ENCODE measurements at places on chromosomes 3 and 15. TPM values are rescaled to one million over a fixed set of nuclear protein-coding genes. Genes with fewer than 3 reads are reported as not detected.

GATM gene
- 5.4 TPM for total RNA-seq

SPESP1 gene
- not detected for total RNA-seq

DNA sequence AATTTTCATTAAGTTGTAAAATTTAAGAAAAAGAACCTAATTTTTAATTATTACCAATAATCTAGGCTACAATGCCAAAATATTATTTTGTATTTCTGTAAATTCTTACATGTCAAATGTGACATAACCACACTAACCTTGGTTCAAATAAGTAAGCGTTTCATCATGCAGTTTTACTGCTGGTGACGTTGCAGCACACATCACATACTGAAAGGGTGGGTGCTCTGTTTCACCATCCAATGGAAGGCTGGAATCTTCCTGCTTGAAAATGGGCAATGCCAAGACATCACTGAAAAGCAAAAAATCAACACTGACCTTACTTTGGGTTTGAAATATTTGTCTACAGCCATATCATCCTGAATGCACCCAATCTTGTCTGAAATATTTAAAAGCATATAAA is 14.8 kb downstream of the UBP1 start:
- DNase-seq: no peak
- H3K27me3 ChIP-seq: no peaks in the 10 kb centered on the region
- H3K4me3 ChIP-seq: no peak overlapping the region
- peaks cover 4% of the 10 kb centered on the region for H3K36me3 ChIP-seq

TMEM266 gene
- total RNA-seq: 0.36 TPM

GOLGA6L22 gene
- not detected for total RNA-seq

ZNF385D gene
- 7.8 TPM for total RNA-seq

MYO5C gene
- total RNA-seq: 4.5 TPM

AHSG gene
- not detected for total RNA-seq

GRCh38 chr3:100637197-100637631 is 27.8 kb downstream of the ADGRG7 start:
- no peaks in the 10 kb centered on the region for H3K36me3 ChIP-seq
- H3K4me1 ChIP-seq: no peaks in the 10 kb centered on the region
- no peak overlapping the region for H3K4me3 ChIP-seq

DNA sequence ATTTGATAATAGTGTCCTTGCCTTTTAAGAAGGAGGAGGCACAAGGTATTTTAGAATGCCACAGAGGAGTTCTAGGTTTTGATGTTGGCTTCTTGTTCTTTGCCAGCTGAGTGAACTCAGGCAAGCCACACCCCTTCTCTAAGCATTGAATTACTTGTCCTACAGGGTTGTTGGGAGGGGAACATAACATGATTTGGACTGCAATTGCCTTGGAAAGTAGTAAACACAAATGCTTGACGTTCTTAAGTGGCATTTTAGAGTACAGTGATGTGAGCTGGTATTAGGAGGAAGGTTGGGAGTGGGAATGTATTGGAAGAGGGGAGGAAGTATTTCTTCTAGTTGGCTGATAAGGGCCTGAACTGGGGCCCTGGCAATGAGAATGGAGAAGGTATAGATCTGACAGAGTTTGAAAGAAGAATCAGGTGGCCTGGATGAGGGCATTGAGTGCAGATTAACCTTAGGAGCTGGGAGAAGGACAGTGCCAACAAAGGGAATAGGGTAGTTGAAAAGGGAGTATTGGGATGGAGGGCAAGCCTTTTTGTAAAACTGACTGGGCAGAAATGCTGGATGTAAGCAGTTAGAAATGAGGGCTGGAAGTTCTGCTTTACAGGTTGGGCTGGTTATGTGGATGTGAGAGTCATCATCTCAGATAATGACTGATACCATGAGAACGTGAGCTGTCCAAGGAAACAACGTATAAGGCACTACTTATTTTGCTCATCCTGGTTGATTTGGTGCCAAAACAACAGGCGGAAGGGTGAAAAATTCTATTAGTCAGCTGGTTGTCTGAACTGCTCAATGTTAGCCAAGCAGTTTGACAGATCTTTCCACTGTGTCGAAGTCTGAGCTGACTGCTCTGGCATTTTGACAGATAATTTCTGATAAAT is 16.7 kb downstream of the KAT2B start:
- DNase-seq: peak; percentile 71
- H3K4me3 ChIP-seq: no peak overlapping the region
- peaks cover 24% of the 10 kb centered on the region for H3K4me1 ChIP-seq
- no peaks in the 10 kb centered on the region for H3K27me3 ChIP-seq
- no peak overlapping the region for H3K27ac ChIP-seq

DNA sequence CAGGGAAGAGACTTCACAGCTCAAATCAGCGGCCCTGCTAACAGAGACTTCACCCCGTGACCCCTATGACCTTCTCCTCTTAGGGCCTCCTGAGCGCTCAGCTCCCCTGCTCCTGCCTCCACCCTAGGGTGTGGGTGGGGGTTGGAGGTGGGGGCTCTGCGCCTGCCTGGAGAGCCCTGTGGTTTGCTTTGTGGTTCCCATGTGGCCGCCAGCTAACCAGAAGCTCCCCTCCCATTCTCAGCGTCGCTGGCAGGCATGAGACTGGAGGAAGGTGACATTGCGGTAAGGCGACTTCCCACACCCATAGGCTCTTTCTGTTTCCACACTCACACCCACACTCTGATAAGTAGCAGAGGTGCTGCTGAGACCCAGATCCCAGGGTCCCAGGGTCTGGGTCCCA is 27.6 kb downstream of the XYLB start:
- peaks cover 10% of the 10 kb centered on the region for H3K36me3 ChIP-seq
- no peaks in the 10 kb centered on the region for H3K27me3 ChIP-seq
- H3K4me1 ChIP-seq: no peaks in the 10 kb centered on the region
- no peak overlapping the region for H3K4me3 ChIP-seq

DNA sequence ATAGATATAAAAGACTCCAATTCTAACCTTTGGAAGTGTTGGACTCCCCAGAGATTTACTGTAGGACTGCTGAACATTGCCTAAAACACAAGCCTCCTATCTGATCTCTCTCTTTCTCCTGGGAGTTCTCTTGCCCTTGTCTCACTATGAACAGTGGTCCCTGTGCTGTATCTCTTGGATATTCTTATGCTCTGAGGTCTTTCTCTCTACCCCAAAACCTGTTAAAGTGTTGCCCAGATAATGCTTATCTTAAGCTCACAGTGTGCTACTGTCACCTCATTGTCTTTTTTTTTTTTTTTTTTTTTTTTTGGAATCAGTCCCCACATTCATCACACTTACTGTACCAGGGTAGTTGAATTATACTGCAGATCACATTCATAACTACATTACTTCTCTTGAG is 131.0 kb upstream of the CBLB start:
- H3K4me3 ChIP-seq: no peak overlapping the region
- H3K27me3 ChIP-seq: no peaks in the 10 kb centered on the region
- peaks cover 16% of the 10 kb centered on the region for H3K4me1 ChIP-seq

PLCL2 gene
- 3.9 TPM for total RNA-seq

SLC6A11 gene
- total RNA-seq: 0.34 TPM

SPATA12 gene
- not detected for total RNA-seq

- H3K4me1 ChIP-seq: peaks cover 10% of the 10 kb centered on the region
- H3K4me3 ChIP-seq: peak overlapping the region; percentile 63
- DNase-seq: no peak
- H3K27me3 ChIP-seq: no peaks in the 10 kb centered on the region
Measured at GRCh38 chr3:73623346-73623745, 1.4 kb downstream of the PDZRN3 start.

GRCh38 chr3:63979093-63979885 is 44.0 kb downstream of the PSMD6 start:
- no peaks in the 10 kb centered on the region for H3K27me3 ChIP-seq
- peaks cover 21% of the 10 kb centered on the region for H3K36me3 ChIP-seq
- no peak overlapping the region for H3K4me3 ChIP-seq
- peaks cover 16% of the 10 kb centered on the region for H3K4me1 ChIP-seq
- DNase-seq: peak; percentile 48

ESYT3 gene
- total RNA-seq: 2.6 TPM

KCNMB3 gene
- 1.7 TPM for total RNA-seq

- H3K27ac ChIP-seq: no peak overlapping the region
- H3K27me3 ChIP-seq: no peaks in the 10 kb centered on the region
- no peak for DNase-seq
- no peak overlapping the region for H3K4me3 ChIP-seq
Measured at GRCh38 chr15:67777773-67778172, 47.5 kb upstream of the SKOR1 start.

DNA sequence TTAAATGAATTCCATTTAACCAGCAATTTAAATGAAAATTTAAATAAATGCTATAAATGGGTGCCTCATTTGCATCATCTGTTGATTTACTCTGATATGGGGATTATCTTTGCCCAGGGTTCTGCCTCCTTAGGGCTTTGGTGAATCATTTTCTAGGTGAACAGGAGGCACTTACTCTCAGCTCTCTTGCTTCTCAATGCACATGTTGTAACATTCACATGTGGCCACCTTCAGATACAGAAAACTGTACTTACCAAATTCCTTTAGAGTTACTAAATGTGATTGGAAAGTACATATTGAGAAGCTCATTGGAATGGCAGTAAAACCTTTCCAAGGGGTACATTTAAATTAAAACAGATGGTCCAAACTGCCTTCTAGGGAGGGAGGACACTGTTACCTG is 20.8 kb downstream of the GADL1 start:
- DNase-seq: peak; percentile 11
- no peak overlapping the region for H3K27ac ChIP-seq
- H3K27me3 ChIP-seq: peaks cover 3% of the 10 kb centered on the region
- no peaks in the 10 kb centered on the region for H3K36me3 ChIP-seq
- no peak overlapping the region for H3K4me3 ChIP-seq

MYNN gene
- 12.6 TPM for total RNA-seq

RUVBL1 gene
- 39.7 TPM for total RNA-seq

SAMD7 gene
- not detected for total RNA-seq

DNA sequence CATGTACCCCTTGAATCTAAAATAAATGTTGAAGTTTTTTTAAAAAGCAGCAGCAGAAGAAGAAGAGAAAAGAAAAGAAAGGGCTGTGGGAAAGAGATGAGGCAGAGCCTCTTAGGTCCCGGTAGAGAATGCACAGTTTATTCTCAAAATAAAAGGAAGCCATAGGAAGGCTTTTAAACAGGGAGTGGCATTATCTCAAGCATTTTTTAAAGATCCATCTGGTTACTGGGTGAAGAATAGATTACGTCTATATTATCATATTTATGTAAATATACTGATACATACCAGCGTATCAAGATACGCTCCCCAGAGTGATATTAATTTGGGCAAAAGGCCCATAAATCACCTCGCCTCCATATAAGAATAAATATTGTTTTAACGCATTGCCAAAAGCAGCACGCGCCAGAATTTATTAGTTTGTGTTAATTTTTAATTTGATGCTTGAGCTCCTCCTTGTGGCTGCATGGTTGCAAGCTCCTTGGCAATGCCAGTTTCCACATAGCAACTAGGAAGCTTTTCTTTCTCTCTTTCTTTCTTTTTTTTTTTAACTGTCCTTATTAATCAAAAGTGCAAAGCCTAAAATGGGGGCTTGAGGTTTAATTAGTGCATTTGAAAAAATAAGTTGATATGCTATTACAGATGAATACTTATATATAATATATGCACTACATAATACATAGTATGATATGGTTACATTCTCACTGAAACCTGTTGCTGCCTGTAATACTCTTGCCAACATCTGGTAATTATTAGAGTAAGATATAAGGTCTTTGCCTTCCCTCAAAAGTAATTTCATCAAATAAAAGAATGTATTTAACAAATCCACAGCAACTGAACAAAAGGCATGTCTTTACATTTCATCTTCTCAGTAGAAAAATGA is 242.8 kb upstream of the UBE2E2 start:
- no peak overlapping the region for H3K4me3 ChIP-seq
- DNase-seq: peak; percentile 3
- H3K4me1 ChIP-seq: no peaks in the 10 kb centered on the region
- H3K36me3 ChIP-seq: no peaks in the 10 kb centered on the region

- no peak for DNase-seq
- H3K4me1 ChIP-seq: no peaks in the 10 kb centered on the region
Measured at GRCh38 chr3:54574906-54575617, 352.8 kb downstream of the LRTM1 start.

GOLGA8M gene
- 1.5 TPM for total RNA-seq

PLCH1 gene
- total RNA-seq: 0.65 TPM

DNA sequence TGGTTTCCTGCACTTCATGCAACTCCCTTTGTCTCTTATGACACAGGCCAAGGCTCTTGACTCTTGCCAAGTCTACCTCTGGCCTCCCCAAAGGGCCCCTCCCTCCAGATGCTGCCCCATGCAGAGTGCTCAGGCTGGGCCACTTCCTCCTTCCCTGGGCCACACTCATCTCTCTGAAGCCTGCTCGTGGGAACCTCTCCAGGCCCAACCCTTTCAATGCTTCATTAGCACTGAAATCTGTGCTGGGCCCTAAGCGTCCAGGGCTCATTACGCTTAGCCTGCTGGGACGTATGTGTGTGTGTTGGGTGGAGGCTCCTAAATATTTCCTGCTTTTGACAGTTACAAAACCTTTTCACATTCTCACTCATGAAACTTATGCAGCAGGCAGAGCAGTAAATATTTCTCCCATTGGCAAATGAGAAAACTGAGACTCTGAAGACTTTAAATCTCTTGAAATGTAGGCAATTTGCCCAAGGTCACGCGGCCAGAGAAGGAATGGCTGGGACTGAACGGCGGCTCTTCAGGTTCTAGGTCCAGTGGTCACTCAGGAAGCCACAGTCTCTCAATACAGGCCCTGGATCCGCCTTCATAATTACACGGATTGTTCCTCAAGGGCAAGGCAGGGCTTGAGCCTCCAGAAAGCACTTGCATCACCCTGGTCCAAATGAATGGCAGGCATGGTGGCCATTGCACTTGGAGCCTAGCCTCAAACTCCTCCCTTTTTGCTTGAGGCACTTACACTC is 241.7 kb upstream of the HES1 start:
- H3K36me3 ChIP-seq: no peaks in the 10 kb centered on the region
- peaks cover 11% of the 10 kb centered on the region for H3K27me3 ChIP-seq
- no peak overlapping the region for H3K27ac ChIP-seq
- H3K4me1 ChIP-seq: no peaks in the 10 kb centered on the region

- DNase-seq: no peak
- H3K4me1 ChIP-seq: no peaks in the 10 kb centered on the region
- peak overlapping the region; percentile 45 for H3K4me3 ChIP-seq
- peaks cover 58% of the 10 kb centered on the region for H3K27me3 ChIP-seq
Measured at GRCh38 chr3:147354623-147355022, 51.7 kb downstream of the ZIC4 start.

All from astrocyte (in vitro differentiated cells and primary cell).